ENCODE measurements at places on chromosomes 13 and 19.

DNA sequence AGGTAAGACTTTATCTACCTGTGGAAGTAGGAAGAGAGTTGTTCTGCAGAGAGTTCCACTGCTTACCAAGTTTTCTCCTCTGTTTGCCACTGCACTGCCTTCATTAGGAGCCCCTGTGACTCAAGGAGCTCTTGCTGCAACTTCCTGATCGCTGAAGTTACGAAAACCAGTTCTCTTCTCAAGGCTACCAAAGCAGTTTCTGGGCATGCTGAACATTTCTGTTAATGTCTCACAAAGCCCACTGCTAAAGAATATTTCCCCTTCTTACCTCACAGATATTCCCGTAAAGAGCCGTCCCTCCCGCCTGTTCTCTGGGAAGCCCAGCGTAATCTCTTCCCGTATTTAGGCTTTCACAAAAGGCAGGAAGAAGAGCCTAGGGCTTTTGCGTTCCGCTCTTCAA is 82.6 kb upstream of the OXGR1 start:
- no peak for DNase-seq

GRCh38 chr13:32045982-32046785 is 14.6 kb downstream of the FRY start:
- DNase-seq = no peak

GRCh38 chr19:16207490-16208025 is 9.8 kb downstream of the AP1M1 start:
- no peak for DNase-seq

DNA sequence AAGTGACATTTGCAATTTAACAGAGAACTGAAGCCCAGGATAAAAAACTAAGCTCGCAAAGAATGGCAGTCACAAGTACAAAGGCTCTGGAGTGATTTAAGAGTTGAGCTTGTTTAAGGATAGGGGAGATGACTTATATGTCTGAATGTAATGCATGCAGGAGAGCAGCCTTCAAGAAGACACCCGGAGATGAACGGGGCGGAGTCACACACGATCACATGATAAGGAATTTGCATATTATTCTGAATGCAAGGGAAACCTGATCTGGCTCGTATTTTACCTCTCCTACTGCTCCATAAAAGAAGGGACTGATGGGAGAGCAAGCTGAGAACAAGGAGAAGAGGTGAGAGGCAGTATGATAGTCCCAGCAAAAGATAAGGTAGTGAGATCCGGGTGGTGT is 12.9 kb downstream of the TBC1D4 start:
- peak; percentile 39 for DNase-seq

DNA sequence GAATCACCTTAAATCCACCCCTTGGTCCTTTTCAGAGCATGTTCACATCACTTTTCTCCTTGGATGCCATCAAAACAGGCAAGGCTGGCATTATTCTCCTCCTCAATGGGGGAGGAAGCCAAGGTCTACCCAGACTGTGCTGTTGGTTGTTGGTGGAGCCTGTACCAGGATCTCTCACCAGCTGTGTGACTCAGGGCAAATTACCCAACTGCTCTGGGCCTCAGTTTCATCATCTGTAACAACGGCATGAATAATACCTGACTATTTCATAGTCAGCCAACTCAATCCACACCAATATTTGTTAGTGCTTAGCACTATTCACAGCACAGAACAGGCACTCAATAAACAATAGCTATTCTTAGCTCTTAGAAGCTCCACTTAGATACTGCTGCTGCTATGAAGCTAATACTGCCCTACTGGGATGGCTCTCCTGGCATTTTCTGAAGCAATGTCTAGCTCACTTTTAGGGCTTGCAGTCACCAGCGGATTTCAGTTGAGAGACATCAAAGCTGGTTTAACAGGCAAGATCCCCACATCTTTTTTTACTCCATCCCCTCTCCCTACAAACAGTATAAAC is 116.9 kb downstream of the CCNA1 start:
- DNase-seq = no peak

DNA sequence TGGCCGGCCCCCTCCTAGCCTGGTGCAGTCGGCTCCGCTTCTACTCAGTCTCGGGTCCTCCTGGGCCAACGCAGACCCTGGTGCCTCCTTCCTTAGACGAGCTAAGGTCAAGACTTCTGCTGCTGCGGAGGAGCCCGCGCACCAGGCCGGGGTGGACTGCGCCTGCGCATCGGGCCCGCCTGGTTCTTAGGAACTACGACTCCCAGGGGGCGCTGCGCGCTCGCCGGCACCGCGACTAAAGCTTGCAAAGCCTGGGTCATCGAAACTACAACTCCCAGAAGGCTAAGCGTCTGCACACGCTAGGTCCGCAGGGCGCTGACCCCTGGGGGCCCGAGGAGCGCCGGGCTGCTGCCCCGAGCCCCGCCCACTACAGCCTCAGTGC is at the start of gene ZNF835:
TSS of gene ZNF835 (minus strand) at position 145 of the 382 bp plus-strand sequence. CDS start 6,559 bp downstream, outside the sequence.
- no peak for DNase-seq

GRCh38 chr13:44739539-44739938 is 163.4 kb upstream of the TSC22D1 start:
- no peak for DNase-seq

GRCh38 chr19:4044990-4045465 is 21.7 kb downstream of the ZBTB7A start:
- no peak for DNase-seq

GRCh38 chr13:26872525-26873385 is 112.2 kb upstream of the GPR12 start:
- peak; percentile 71 for DNase-seq

DNA sequence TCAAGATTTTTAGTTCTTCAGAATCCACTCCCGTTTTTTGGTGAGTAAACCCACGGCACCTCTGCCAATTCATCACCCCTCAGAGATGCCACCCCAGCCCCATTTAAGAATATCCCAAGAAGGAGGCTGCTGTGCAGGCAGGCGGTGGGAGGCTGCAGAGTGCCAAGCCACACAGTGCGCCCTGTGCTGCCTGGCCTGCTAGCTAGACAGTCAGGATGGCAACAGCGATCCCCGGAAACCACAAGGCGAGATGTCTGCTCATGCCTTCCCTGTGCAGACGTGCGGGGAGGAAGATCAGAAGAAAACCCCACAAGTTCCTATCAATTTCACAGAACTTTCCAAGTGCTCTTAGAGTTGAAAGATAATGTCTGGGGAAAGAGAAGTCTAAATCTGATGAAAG is 64.8 kb upstream of the GPR183 start:
- no peak for DNase-seq

- peak; percentile 53 for DNase-seq
These were observed 16.4 kb downstream of the ZNF574 start for GRCh38 chr19:42092350-42092749.

- DNase-seq = peak; percentile 75
These were observed 15.5 kb downstream of the SIX5 start for GRCh38 chr19:45753548-45753947.

GRCh38 chr13:77184455-77184854 is 142.4 kb downstream of the MYCBP2 start:
- no peak for DNase-seq

DNA sequence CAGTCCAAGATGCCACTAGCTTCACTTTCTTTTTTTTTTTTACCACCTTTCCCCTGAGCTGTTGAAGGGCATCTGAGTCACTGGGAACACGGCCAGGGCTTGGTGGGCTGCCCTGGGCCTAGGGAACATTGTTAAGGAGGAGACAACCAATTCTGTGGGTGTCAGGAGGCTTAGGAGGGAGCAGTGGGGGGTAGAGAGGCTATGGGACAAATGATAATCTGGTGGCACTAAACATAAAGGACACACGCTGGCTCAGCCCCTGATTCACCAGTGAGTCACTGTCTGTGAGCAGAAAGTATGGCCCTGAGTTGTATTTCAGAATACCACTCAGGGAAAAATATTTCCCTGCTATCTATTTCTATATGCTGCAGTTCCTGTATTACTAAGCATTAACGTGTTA is 207.8 kb downstream of the DCLK1 start:
- DNase-seq = no peak

DNA sequence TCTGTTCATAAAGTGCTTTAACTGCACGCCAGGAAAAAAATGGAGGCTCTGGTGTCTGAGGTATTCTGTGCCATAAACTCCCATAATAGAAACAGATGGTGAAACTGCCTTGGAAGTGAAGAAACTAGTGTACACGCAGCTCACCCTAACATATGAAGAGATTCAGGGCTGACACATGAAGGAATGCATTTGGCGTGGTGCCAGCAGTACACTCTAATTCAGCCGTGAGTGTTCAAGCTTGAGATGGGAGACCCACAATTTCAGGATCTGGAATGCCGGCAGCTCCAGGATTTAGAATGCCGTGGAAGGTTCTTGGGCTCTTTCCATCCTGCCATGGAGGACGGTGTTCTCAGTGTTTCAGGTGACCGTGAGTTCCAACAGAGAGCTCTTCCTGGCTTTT is 478.4 kb downstream of the TSHZ3 start:
- no peak for DNase-seq

DNA sequence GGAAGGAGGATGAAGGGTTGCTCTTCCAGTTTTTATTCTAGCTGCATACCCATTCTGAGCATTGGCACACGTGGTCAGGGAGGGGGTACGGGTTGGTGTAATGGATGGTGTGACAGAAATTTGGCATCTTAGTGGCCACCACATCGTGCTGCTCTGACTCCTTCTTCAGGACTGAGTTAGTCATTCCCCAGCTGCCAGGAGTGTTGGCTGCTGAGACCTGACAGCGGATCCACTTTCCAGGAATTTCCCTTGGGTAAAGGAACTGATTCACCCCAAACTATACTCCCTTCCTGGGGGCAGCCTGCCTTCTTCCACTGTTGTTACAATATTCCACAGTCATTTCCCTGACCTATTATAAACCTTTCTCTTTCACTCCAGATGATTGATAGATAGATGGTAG is 595.5 kb upstream of the KLHL1 start:
- DNase-seq = no peak

DNA sequence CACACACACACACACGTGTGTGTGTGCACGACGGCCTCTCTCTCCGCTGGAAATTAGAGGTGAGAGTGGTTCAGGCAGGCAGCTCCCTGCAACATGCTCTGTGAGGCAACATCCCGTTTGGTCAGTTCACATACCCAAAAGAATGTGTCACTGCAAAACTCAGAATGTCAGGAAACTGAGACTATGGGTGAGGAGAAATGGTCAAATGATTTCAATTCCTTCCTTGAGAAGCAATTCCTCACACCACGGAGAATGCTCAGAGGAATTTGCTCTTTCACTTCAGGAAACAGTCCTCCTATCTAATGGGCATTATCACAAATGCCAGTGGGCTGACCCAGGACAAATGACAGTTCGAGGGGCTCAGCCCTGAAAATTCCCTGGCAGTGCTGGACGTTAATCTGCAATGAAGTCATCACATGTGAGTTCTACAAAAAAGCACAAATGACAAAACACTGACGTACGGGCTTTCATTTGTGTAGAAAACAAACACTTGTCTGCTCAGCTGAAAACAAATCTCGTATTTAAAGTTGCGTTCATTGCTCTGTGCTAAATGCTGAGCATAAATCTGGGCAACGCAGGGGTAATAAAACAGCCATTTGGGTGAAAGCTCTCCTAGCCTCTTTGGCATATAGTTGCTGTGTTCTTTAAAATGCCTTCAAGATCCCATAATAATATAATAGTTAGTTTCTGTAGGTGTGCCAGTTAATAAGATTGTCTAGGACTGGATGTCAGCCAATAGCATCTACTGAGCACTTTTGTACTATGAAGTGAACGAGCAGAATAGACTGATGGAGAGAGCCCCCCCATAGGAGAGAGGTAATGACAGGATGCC is 18.6 kb upstream of the LATS2 start:
- no peak for DNase-seq

DNA sequence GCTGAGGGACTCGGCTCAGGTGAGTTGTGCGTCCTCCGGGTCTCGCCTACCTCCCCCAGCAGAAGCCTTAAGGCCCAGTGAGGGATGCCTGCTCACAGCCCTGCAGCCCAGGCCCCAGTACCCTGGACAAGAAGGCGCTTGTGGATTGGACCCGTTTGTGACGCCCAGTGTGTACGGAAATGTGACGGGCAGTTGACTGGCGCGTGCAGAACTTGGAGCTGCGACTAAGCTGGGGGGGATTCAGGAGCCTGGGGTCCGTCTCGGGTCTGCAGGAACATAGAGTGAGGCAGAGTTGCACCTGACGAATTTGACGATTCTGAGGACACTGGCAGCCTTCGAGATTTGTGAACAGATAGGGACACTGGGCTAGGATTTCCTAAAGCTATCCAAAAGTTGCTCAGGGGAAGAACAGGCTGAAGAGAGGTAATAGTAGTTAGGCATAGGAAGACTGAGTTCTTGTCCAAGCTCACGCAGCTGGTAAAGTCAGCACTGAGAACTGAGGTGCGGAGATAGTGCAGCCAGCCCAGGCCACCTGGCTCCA is 519 bp downstream of the ZNF551 start:
- no peak for DNase-seq

DNA sequence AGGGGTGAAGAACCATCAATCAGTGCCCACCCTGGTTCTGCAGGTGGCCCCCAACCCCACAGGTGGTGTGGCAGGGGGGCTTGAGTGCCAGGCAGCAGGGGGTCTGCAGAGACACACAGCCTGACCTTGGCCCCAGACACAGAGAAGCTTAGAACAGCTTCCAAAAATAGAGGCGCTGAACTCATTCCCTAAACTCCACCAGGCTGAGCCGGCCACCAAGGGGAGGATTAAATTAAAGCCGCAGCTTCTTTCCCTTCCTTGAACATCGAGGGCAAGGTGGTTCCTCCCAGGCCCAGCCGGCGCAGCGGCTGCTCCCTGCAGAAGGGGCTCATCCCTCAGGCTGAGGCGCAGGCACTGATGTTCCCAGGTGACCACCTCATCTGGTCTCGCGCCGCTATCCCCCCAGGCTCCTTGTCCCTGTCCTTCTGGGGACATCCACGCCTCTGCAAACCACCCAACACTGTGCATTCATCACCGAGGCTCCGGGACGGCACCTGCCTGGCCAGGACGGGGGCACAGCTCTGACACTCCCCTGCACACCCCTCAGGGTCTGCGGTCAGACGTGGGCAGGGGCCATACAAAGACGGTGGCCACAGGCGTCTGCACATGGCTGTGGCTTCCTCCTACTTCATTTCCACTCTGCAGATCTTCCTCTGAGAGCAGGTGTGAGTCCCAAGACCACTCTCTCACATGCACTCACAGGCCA is 30.9 kb downstream of the LAMP1 start:
- DNase-seq = no peak

- DNase-seq = no peak
These were observed 39.3 kb downstream of the BRD4 start for GRCh38 chr19:15292847-15293582.

- DNase-seq = no peak
These were observed 112.8 kb downstream of the NDFIP2 start for GRCh38 chr13:79593641-79594275.

- DNase-seq = no peak
These were observed 17.6 kb upstream of the COG6 start for GRCh38 chr13:39637890-39638289.

DNA sequence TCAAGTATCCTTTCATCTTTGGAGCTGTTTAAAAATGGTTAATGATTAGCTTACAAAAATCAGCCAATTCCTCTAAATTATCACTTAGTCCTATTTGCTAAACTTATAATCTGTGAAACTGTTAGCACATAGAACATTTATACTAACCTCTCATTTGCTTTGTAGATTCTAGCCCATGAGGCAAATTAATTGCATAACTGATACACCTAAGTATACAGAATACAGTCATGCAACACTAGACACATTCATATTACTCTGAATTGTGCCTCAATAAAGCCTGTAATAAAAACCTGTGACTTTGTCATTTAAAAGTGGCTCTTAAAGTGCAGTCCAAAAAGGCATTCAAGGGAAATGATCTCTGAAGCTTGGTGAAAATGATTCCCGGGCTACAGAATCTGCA is 21.0 kb downstream of the SERPINE3 start:
- no peak for DNase-seq

- peak; percentile 99 for DNase-seq
These were observed at the start of gene TRIM28 for GRCh38 chr19:58543826-58544590. TSS of gene TRIM28 (plus strand) at chr19:58544064. CDS start at chr19:58544758, 694 bp downstream.

GRCh38 chr13:33111414-33112110 is 95.3 kb downstream of the KL start:
- no peak for DNase-seq

Data from iPS-NIHi11 (cell line).